ENCODE measurements at places on chromosomes 1 and 21.
A peak's percentile ranks its signal among the peaks of the same experiment; 100 is the strongest.

DNA sequence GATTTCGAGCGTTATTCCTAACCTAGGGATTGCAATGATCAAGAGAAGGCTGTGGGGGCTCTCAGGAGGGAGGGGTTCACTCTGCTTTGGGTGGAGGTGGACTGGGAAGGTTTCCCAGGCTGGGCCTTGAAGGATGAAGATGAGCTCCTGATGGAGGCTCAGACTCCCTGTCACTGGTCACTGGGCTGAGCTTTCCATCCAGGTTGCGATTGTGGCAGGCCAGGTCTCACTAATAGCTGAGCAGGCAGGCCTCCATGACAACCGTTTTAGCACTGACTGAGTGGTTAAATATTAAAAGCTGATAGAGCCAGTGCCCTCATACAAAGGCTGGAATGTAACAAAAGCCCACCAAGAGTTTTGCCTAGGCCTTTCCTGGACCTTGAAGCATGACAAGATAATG, 36.2 kb upstream of the EFCAB14 start:
- no peak for DNase-seq

DNA sequence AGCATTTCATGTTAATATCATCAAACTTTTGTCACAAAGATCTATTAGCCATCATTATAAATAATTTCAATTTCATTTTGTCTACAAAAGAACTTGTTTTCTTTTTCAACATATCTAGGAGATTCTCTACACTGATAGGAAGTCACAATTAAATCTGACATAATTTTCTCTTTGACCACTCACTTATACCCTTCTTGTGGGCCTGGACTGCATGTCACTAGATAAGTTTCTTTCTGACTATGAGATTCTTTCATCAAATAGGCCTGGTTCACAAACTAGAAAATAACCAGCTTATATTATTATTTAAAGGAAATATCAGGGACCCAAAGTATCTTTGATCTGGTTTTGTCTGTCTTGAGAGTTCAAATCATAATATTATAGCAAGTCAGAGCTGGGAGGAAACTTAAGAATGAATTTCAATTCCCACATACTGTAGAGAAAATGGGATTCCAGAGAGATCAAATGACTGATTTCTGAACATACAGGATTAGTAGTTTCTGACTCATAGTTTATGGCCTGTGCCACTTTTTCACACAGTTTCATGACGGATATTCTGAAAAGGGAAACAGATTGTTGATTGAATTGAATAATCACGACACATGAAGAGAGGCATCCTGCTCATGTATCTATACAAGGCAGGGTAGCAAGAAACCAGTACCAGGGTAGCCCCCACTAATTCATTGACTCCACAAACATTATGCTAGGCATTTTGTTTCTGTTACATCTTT, 355.8 kb downstream of the GPATCH2 start:
- DNase-seq, result no peak

DNA sequence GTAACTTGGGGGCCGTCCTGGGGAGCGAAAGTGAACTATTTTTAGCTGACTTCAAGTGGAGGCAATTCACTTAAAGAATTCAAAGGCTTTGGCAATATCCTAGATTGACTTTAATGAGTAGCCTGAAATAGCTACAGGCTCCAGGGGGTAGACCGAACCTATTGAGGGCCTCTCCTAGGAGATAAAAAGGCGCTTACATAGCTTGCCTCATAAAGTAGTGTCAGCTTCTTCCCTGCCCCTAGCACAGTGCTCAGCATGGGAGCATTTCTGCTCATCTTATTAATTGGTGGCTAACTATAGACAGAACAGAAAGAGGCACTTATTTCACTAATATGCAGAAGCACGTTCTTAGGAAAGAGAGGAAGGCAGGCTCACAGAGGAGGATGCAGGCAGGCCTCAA, 12.3 kb upstream of the CTNNBIP1 start:
- no peak for DNase-seq

DNA sequence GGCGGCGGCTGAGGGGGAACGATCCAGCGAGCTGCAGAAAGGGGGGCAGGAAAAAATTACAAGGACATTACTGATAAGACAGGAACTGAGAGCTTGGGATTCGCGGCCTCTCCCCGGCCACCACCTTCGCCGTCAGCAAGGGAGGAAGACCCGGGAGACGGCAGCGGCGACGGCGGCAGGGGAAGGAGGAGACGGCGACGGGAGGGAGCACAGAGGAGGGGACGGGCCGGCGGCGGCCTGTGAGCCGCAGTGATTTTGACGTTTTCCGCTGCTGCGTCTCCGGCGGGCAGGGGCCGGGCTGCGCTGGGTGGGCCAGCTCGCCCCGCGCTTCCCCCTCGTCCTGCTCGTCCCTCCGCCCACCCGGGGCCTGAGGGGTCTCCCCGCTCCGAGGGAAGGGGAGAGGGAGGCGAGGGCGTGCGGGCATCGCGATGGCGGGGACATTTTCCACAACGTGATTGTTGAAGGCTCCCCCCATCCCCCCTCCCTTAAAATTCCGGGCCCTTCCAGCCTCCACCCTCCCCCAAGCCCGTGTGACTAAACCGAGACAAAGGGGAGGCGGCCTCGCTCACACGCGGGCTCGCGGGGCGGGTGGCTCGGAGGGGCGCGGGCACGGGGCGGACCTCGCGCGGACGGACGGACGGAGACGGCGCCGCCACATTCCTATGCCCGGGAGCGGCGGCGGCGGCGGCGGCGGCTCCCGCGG, 407 bp downstream of the CAMSAP2 start:
- no peak for DNase-seq

GRCh38 chr1:212612041-212612961, 3.7 kb downstream of the ATF3 start:
- DNase-seq, result no peak

GRCh38 chr1:193451001-193451400, 264.6 kb upstream of the B3GALT2 start:
- no peak for DNase-seq

DNA sequence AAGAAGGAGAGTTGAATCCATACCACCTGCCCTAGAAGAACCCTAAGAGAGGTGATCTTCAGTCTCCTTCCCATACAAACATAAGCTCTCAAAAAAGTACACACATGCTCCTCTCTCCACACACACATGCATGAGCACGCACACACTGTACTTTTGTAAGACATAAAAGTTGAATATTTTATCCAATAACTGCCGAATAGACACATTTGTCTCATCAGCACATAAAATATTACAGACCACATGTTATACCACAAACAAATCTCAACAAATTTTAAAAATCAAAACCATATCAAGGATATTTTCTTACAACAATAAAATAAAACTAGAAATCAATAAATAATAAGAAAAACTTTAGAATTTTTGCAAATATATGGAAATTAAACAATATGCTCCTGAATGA, 2.7 kb downstream of the SPRR1A start:
- DNase-seq, result no peak

GRCh38 chr1:117664314-117664713, 58.5 kb downstream of the TENT5C start:
- peak; percentile 42 for DNase-seq

DNA sequence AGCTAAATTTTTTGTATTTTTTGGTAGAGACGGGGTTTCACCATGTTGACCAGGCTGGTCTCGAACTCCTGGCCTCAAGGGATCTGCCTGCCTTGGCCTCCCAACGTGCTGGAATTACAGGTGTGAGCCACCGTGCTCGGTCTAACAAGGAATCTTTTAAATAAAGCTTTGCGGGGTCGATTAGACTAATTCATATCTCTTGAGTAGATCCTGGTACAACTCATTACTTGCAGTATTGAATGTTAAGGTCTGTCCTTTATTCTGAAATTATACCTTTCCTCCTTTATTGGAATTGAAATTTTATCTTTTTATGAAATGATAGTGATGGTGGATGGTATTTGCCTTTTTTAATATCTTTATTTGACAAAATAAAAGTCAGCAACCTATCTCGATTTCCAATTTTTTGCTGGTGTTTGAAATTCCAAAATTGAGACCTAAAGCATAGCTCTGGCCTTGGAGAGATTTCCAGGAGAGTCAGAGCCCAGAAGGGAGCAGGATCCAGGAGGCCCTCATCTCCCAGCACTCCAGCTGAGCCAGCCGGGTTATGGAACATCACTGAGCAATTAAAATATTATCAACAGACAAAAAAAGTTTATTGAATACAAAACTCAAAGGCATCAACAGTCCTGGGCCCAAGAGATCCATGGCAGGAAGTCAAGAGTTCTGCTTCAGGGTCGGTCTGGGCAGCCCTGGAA, 4.7 kb downstream of the S100A2 start:
- DNase-seq, result no peak

DNA sequence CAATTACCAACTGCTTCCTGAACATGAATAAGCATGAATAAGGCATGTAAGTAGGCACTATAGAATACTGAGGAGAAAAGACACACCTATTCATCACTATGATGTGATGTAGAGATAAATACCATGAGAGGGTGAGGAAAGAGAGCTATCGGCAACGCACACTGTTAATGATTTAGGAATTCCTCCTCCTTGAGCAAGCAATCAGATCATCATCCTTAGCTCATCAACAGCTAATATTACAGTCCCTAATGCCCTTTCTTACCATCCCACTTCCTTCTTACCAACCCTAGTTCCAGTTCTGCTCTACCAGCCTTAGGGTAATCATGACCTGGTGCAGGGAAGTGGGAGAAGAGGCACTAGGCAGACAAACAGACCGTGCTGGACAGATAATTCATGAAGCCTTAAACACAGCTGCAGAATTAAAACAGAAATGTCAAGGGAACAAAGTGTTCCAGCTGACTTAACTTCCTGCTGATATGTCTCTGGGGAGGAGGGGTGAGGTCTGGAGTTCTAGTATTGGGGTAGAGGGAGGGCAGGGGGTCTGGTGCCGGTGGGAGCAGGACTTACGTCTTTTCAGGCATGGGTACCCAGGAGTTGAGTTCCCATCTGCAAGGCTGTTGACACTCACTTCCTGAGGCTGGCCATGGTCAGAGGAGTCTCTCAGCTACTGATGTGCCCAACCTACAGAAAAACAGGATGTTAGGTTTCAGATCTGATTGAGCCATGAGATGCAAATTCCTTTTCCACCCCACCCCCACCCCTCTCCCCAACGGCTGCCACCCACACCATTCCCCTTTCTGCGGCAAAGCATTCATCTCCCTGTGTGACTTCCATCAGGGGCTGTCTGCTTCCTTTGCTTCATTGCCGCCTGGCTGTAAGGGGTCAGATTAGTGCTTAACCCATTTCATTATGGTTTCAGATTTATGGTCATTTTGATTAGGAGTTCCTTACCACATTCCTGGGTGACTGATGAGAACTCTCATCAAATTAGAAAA, 12.6 kb upstream of the RCSD1 start:
- DNase-seq, result no peak

- DNase-seq, result no peak
Measured at GRCh38 chr1:246506367-246506673, 759 bp downstream of the SMYD3 start.

GRCh38 chr1:33866281-33866680, 2.4 kb downstream of the HMGB4 start:
- no peak for DNase-seq

DNA sequence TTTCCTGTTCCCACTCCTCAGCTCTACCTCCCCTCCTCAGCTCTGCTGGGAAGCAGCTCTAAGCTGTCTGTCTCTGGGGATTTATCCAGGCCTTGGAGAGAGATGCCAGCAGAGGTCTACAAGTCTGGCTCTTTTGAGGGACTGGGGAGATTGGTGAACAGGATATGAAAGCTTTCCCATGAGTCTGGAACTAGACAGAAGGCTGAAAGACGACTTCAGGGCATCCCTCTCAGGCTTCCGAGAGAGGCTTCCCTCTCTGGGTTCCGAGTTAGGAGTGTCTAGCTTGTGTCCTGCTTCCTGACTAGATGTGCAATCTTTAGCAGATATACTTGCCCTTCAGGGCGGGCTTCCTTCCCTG, 733 bp downstream of the TMEM35B start:
- no peak for DNase-seq

DNA sequence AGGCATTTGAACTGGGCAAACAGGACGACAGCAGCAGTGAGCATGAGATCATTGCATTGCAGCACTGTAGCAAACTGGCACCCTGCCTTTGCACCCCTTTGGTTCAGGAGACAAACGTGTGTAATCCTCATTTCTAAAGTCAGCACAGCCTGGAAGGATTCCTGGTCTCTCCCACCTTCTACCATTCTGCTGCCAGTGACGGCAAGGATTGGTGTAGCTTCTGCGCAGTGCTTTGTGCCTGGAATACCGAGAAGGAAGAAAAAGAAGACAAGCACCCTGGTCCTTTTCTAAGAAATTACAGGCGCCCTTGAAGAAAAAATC, 805.3 kb downstream of the USP25 start:
- no peak for DNase-seq

GRCh38 chr1:178818416-178818815, 52.5 kb downstream of the ANGPTL1 start:
- DNase-seq, result no peak

- no peak for DNase-seq
Measured at GRCh38 chr1:4485878-4486277, 168.5 kb upstream of the AJAP1 start.

- no peak for DNase-seq
Measured at GRCh38 chr1:226433341-226433720, 25.4 kb upstream of the PARP1 start.

GRCh38 chr1:32801096-32801715, 16.0 kb downstream of the YARS1 start:
- DNase-seq, result no peak

- no peak for DNase-seq
Measured at GRCh38 chr1:52759908-52760307, 33.7 kb downstream of the ZYG11B start.

- DNase-seq, result no peak
Measured at GRCh38 chr1:95004013-95004412, 68.7 kb downstream of the ALG14 start.

- no peak for DNase-seq
Measured at GRCh38 chr21:42509244-42509643, 4.4 kb upstream of the SLC37A1 start.

DNA sequence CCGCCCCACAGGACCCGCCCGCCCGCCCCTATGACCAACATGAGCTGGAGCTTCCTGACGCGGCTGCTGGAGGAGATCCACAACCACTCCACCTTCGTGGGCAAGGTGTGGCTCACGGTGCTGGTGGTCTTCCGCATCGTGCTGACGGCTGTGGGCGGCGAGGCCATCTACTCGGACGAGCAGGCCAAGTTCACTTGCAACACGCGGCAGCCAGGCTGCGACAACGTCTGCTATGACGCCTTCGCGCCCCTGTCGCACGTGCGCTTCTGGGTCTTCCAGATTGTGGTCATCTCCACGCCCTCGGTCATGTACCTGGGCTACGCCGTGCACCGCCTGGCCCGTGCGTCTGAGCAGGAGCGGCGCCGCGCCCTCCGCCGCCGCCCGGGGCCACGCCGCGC, 7.9 kb upstream of the IBA57 start:
- no peak for DNase-seq

Data from stimulated activated CD4-positive, alpha-beta T cell treated with anti-CD3 and anti-CD28 coated beads, Interleukin-15, amount 100 ng/mL, for 48 hours (primary cell).